ENCODE measurements at places on chromosomes 2 and 18.
A peak's percentile ranks its signal among the peaks of the same experiment; 100 is the strongest.

GRCh38 chr2:26724784-26725520 lies 32.4 kb downstream of the KCNK3 start:
- no peaks in the 10 kb centered on the region for H3K4me1 ChIP-seq
- no peak overlapping the region for H3K4me3 ChIP-seq
- DNase-seq, result no peak
- no peaks in the 10 kb centered on the region for H3K36me3 ChIP-seq
- H3K27ac ChIP-seq, result no peak overlapping the region

- no peaks in the 10 kb centered on the region for H3K4me1 ChIP-seq
- H3K27ac ChIP-seq, result no peak overlapping the region
- H3K27me3 ChIP-seq, result peaks cover 8% of the 10 kb centered on the region
- no peaks in the 10 kb centered on the region for H3K36me3 ChIP-seq
- H3K4me3 ChIP-seq, result no peak overlapping the region
These were observed 51.8 kb downstream of the MYO3B start for GRCh38 chr2:170229744-170230143.

DNA sequence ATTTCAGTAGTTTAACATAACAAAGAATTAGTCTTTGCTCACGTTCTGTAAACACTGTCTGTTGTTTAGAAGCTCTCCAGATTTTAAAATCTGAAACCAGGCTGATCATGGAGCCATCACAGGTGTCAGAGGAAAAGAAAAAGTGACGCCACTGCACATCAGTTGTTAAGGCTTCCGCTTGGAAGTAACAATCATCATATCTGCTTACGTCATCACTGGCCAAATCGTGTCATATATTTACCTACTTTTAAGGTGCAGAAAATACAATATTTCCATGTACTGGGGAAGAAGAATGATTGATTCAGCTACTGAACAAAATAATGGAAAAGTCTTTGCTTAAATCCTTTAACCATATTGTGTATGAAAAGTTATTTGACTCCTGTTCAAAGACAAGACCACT lies 382.6 kb upstream of the MC4R start:
- no peaks in the 10 kb centered on the region for H3K4me1 ChIP-seq
- no peaks in the 10 kb centered on the region for H3K27me3 ChIP-seq
- no peak for DNase-seq
- H3K36me3 ChIP-seq, result no peaks in the 10 kb centered on the region
- H3K27ac ChIP-seq, result no peak overlapping the region

GRCh38 chr18:32386471-32386870 lies 84.2 kb downstream of the GAREM1 start:
- H3K36me3 ChIP-seq, result no peaks in the 10 kb centered on the region
- H3K4me1 ChIP-seq, result no peaks in the 10 kb centered on the region
- H3K27ac ChIP-seq, result no peak overlapping the region
- peaks cover 14% of the 10 kb centered on the region for H3K27me3 ChIP-seq

- no peak for DNase-seq
- H3K36me3 ChIP-seq, result no peaks in the 10 kb centered on the region
These were observed 9.2 kb upstream of the SERPINB2 start for GRCh38 chr18:63878343-63878742.

DNA sequence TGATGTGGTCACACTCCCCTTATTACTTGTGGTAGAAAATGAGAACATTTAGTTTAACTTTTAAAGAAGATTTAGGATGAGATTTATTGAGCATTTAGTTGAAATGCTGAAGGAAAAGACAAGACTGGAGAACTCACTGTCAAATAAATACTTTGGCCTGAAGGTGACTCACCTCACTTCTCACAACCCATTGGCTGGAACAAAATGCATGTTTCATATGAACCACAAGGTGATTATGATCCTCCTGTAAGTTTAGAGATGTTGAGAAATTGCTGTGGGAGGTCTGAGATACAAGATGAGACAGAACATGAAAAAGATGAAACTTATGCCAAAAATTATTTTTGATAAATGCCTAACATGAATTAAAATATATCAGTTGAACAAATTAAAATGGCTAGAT lies 1004.5 kb downstream of the SOCS6 start:
- no peaks in the 10 kb centered on the region for H3K36me3 ChIP-seq
- no peak overlapping the region for H3K27ac ChIP-seq
- H3K4me1 ChIP-seq, result no peaks in the 10 kb centered on the region
- H3K27me3 ChIP-seq, result no peaks in the 10 kb centered on the region
- no peak overlapping the region for H3K4me3 ChIP-seq
- no peak for DNase-seq

DNA sequence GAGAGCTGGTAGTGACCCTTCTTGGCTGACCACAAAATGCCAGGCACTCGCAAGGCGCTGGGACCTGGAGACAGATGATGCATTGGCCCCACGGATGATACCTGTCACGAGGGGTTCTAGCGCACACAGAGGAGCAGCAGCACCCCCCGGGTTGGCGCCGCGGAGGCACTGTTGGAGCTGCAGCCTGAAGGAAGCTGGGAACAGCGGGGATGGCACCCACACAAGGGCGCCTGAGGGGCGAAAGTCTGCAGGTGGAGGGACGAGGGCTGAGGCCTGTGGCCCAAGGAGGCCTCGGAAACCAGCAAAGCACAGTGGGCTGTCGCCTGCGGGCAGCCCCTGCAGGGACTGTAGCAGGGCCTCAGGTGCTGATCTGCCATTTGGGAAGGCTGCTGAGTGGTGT lies 33.6 kb downstream of the FAM228A start:
- no peak overlapping the region for H3K4me3 ChIP-seq
- no peaks in the 10 kb centered on the region for H3K4me1 ChIP-seq
- no peak for DNase-seq
- no peaks in the 10 kb centered on the region for H3K27me3 ChIP-seq
- H3K27ac ChIP-seq, result no peak overlapping the region

DNA sequence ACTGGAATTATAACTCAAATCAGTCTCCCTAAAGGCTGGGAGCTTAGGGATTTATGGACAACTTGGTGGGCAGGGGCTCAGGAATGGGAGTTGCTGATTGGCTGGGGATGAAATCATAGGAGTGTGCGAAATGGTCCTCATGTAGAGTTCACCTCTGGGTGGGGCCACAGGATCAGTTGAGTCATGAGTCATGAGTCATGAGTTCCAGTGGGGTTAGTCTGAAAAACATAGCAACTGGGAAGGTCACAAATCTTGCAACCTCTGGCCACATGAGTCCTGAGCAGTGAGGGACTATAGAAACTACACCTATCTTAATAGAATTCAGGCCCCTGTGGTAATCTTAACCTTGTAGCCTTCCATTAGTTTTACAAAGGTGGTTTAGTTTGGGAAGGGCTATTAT lies 383.3 kb downstream of the RBM43 start:
- no peaks in the 10 kb centered on the region for H3K27me3 ChIP-seq
- no peak for DNase-seq
- no peaks in the 10 kb centered on the region for H3K4me1 ChIP-seq
- H3K36me3 ChIP-seq, result no peaks in the 10 kb centered on the region
- no peak overlapping the region for H3K4me3 ChIP-seq

- peak overlapping the region; percentile 85 for H3K27ac ChIP-seq
- peaks cover 57% of the 10 kb centered on the region for H3K36me3 ChIP-seq
- no peak overlapping the region for H3K4me3 ChIP-seq
- H3K27me3 ChIP-seq, result no peaks in the 10 kb centered on the region
- DNase-seq, result no peak
- peaks cover 48% of the 10 kb centered on the region for H3K4me1 ChIP-seq
These were observed 274.6 kb downstream of the AFF3 start for GRCh38 chr2:99867770-99868169.

DNA sequence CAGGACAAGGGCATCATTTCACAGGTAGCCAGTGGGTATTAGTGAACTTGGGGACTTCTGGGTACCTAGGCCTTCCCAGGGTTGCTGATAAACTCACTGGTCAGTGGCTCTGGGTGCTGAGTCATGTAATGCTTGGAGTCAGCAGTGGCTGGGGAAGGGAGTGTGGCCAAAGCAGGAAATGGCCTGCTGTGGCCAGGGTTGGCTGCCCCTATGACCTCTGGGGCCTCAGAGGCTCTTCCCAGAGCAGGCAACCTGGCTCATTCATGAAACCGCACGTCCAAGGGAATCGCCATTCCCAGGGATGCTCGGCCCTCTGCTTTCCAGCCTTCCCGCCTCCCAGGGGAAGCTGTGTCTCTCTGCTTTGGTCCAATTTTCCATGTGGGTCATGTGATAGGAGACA lies 294.9 kb downstream of the DYSF start:
- H3K4me3 ChIP-seq, result no peak overlapping the region
- no peaks in the 10 kb centered on the region for H3K36me3 ChIP-seq
- H3K27ac ChIP-seq, result no peak overlapping the region
- H3K4me1 ChIP-seq, result no peaks in the 10 kb centered on the region

DNA sequence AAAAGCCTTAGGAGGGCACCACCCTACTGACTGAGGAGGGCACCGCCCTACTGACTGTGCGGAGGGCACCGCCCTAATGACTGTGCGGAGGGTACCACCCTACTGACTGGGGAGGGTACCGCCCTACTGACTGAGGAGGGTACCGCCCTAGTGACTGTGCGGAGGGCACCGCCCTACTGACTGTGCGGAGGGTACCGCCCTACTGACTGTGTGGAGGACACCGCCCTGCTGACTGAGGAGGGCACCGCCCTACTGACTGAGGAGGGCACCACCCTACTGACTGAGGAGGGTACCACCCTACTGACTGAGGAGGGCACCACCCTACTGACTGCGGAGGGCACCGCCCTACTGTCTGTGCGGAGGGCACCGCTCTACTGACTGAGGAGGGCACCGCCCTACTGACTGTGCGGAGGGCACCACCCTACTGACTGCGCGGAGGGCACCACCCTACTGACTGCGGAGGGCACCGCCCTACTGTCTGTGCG lies 150.2 kb upstream of the NFATC1 start:
- H3K4me1 ChIP-seq, result peaks cover 12% of the 10 kb centered on the region
- H3K4me3 ChIP-seq, result no peak overlapping the region
- no peak overlapping the region for H3K27ac ChIP-seq
- H3K36me3 ChIP-seq, result no peaks in the 10 kb centered on the region

Measured in stimulated activated naive B cell treated with anti-CD40 and anti-IgM and Interleukin-4, amounts not matched to agents 10 μg/mL and 1 μg/mL and 100 μg/mL, for 72 hours (primary cell).